ENCODE measurements at places on chromosomes 7 and 10.

- DNase-seq: no peak
These were observed 8.3 kb downstream of the MDFIC start for GRCh38 chr7:114930107-114930661.

- no peak for DNase-seq
These were observed 33.4 kb upstream of the KNDC1 start for GRCh38 chr10:133126431-133127290.

DNA sequence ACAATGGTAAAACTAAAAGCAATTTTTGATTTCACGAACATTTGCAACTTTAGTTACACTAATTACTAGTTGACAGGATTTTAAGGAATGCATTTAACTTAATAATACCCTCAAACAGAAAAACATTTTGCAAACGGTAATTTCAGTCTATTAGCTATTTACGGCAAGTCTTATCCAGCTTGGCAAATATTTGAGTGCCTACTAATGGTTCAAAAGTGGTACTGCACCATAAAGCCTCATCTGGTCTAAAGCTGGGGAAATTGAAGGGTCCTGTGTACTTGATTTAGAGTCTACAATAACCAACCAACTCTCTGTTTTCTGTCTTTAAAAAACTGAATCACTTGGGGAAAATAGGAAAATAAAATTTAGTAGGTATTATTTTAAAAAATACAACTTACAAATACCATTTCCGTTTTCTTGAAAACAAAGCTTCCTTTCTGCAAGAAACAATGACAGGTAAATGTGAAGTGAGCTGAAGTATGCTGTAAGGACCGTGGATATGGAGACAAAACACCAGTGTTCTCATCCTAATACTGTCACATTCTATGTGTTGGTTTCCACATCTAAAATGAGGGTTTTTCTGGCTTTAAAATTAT, 142.3 kb downstream of the VPS50 start:
- no peak for DNase-seq

DNA sequence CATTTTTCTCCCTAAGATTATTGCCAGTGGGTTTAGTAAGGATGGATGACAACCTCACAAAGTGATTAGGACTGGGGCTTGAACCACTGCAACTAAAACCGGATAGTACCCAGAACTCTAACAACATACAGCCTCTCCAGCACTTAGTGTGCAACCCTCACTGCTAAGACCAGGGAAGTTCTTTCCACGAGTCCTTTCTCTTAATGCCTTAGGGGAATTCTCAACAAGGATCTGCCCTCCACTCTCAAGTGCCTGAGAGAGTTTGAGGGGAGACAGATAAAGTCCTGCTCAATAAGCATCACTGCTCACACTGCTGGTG, 104.6 kb downstream of the NRP1 start:
- DNase-seq: no peak

GRCh38 chr7:50619684-50620083, 54.5 kb upstream of the DDC start:
- DNase-seq: no peak

DNA sequence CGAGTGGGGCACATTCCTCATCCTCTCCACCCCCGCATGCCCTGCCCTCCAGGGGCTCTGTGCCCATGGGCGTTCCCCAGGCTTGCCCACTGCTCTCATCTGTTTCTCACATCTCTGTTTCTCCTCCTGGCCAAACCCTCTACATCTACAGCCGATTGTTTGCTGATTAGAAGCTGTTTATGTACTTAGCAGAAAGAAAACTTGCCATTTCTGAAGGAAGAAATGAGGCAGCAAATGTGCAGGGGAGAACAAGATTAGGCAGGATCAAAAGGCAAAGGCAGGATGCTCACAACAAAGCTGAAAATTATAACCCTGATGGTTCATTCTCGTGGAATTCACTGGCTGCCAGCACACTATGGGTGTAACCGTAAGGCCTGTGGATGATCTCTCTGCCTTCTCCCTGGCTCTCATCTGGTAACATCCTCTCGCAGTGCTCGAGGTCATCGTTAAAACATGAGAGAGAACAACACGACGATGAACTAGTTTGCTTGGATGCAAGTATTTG, 111.6 kb upstream of the KLF14 start:
- DNase-seq: no peak

- DNase-seq: no peak
These were observed 182.9 kb downstream of the BMPER start for GRCh38 chr7:34087892-34088891.

GRCh38 chr10:59563531-59563930, 146.1 kb downstream of the SLC16A9 start:
- no peak for DNase-seq

DNA sequence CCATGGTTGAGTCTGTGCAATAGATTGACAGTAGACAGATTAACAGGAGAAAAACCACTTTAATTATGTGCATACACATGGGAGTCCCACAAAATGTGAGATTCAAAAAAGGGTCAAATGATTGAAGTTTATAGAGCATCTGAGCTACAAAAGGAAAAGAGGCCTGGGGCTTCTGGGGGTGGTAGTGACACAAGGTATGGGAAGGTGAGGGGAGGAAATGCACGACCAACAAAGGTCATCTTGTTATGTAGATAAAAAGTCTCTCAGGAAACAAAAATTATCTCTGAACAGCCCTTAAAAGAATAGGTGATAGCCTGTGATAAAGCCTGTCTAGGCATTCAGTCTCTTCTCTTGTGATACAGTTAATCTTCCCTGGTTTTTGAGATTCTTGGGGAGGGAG, 141.7 kb downstream of the SEC23IP start:
- no peak for DNase-seq

GRCh38 chr7:133796782-133797745, 330.1 kb upstream of the LRGUK start:
- no peak for DNase-seq

GRCh38 chr7:144907577-144907976, 71.7 kb upstream of the TPK1 start:
- no peak for DNase-seq

DNA sequence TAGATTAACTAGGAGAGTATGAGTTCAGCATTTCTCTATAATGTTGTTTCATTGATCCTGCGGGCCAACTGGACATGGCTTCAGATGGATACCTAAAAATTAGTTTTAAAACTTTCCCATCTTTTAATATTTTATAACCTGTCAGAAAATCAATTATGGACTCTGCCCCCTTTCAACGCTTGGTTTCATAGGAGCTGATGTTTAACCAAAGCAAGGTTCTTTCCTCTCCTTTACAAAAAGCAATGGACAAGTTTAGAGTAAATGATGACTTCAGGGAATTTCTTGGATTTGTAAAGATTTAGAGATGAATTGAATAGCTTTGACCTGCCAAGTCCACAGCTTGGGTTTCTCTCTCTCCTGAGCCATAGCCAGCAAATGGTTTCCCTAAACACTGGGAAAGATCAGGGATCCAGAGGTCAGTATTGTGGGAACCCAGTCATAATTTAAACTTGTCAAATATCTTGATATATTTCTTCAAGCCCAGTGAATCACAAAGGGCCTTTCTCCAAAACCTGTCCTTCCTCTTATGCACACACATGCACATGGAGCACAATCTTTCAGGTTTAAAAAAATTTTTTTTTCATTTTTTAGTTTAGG, 177.1 kb downstream of the EVX1 start:
- DNase-seq: no peak

DNA sequence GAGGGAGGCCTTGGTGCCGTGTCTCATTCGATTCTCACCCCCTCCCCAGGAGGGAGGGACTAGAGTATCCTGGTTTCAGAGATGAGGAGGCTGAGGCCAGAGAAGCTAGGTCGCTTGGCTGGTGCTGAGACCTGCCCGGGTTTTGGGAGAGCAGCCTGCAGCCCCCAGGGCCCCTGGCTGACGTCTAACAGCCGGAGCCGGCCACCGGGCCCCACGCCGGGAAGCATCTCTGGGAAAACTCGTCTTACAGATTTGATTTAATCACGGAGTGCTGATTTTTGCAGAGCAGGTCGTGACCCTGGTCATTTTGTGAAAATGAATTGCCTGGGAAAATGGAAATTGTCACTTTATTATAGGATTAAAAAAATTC, 97.5 kb downstream of the MICALL2 start:
- no peak for DNase-seq

- no peak for DNase-seq
These were observed 29.6 kb downstream of the SH2D4B start for GRCh38 chr10:80567292-80567691.

- DNase-seq: no peak
These were observed 195.0 kb upstream of the SVIL start for GRCh38 chr10:29829776-29830175.

DNA sequence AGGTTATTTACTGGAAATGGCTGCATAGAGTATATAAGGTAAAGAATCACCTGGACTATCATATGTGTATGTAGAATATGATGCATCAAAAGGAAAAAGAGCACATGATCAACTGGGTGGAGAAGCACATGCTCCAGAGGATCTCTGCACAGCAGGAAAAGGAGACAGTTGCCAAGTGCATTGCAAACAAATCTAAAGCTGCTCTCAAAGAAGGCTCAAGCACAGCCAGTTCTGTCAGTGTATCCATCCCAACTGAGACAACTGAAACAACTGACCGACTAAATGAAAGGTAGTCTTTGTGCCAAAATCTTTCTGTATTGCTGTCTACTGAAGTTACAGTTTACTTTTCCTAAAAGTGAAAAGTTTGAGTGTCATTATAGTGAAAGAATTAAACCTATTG, 83.2 kb upstream of the SGCE start:
- no peak for DNase-seq

GRCh38 chr7:74561898-74562613, 95.5 kb upstream of the GTF2I start:
- DNase-seq: no peak

DNA sequence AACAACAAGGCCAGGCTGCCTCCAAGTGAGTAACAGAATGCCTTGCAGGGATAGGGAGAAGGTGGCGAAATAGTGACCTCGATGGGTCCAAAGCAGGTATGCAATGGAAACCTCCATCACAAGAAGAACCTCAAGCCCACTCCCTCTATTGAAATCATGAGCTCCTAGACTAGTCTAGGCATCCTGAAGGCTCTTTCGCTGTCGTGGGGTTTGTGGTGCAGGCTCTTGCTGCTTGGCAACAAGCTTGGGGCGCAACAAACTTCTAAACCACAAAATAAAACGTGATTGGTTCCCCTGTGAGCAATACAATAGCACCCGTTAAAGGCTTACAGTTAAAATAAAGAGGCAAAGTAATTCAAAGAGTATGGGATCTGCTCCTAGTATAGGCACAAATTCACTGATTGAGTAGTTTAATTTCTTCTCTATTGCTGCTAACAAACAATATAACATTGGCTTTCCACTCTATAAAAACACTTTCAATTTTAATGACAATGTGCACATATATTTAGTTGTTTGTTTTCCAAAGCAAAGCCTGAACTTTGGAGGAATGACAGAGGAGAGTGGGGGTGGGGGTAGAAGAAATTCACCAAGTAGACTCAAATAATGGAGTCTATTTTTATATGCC, 64.1 kb downstream of the C10orf67 start:
- no peak for DNase-seq

DNA sequence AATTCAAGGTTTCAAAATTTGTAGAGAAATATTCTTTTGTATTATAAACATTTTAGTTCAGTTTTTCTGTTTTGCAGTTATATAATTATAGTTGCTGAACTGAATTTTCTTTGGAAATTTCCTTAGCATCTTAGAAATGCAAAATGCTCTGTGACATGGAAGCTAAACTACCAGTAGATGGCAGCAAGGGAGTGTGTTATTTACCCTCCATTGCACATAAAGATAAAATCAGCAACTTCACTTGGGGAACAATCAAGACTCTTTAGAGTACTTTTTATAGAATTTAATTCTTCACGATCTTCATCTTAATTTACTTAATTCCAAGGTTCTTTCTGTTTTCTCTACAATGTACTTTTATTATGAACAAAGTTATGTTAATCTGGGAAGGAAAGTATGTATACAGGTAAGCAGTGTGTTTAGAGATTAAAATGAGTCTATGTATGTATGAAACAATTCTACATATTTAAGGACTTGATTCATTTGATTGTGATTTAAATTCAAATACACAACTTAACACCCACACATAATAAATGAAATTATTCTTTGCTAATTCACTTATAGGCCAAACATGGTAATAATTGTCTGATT, 404.2 kb downstream of the THSD7A start:
- DNase-seq: no peak

- DNase-seq: no peak
These were observed 119.1 kb upstream of the PHYHIPL start for GRCh38 chr10:59057345-59057744.

DNA sequence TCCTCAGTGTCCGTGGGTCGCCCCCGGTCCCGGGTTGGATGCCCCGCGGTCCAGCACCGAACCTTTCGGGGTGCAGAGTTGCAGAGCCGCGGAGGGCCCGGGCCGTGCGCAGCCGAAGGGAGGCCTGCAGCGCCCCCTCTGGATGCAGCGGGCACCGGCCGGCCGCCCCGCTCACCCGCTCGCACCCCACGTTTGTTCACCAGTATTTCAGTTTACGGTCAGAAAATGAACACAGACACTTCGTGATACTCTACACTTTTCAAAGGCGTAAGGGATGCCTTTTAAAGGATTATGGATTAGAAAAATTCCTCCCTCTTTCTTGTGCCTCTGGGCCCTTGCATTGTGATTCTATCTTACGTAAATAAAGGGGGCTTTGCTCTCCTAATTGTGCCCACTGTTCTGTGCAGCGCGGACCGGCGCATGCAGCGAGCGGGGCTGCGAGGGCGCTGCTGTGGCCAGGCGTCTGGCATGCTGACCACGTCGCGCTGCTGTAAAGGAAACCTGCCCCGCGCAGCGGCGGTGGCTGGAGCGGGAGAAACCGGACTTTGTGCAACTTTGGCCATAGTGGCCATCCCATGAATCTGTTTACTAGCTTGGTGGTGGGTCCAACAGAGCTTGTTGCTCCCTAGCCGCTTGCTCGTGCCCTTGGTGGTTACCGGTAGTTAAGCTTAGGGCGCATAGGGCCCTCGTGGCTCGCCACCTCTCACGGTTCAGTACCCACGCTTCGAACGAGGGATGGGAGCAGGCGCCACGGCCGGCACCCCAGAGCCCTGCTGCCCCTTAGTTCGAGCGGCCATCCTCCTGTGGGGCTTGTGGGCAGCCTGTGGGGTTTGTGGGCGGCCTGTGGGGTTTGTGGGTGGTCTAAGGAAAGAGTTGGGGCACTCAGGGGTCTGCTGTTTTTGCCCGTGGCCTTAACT, 739 bp upstream of the MEST start:
- peak; percentile 72 for DNase-seq

DNA sequence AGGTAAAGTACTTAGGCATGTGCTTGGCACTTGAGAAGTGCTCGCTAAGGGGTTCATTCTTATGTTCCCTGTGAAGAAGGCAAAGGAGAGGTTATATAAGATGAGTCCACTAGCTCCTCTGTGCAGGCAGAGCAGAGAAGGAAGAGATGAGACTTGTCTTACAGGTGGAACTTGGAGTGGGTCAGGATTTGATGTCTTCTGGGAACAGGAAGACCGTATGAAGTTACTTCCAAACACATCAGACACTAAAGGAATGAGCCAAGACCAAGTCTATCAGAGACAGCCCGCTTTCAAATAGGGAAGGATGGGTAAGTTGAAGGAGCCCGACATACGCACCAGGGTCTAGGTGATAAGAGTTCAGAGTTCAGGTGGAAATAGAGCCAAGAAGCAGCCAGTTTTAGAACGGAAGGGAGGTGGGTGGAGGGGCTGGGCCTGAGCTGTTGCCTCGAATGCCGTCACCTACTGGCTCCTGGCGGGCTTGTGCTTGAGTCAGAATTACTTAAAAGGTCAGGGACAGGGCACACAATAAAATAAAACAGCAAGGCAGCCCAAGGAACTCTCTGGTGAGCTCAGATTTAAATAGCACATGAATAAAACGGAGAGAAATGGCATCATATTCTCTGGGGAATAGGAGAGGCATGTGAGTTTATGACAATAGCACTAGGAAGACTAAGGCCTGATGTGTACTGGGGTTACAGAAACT, 56.1 kb upstream of the GRB10 start:
- no peak for DNase-seq
